ENCODE measurements at places on chromosomes 13 and 19.

GRCh38 chr13:106768991-106769390, 201.1 kb upstream of the ARGLU1 start:
- no peak for DNase-seq

DNA sequence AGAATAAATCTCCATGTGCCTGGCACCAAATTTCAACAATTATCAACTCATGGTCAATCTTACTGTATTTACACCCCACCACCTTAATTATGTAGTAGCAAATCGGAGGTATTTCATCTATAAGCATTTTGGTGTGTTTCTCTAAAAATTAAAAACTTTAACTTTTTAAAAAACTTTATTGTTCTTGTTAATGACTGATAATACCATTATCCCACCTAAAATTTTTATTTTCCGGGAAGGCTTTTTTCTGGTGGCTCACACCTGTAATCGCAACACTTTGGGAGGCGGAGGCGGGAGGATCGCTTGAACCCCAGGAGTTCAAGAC, 453 bp upstream of the PDCD2L start:
- DNase-seq, result no peak

GRCh38 chr19:34232566-34233481, 21.5 kb upstream of the GARRE1 start:
- no peak for DNase-seq

- no peak for DNase-seq
Observed at GRCh38 chr13:69545551-69545950, 562.1 kb upstream of the ATXN8OS start.

GRCh38 chr19:7820588-7820987, 9.4 kb upstream of the EVI5L start:
- no peak for DNase-seq

GRCh38 chr13:21734961-21735360, 64.1 kb downstream of the FGF9 start:
- DNase-seq, result no peak

GRCh38 chr13:73069206-73069805, 10.5 kb downstream of the KLF5 start:
- DNase-seq, result no peak

Measured in stimulated activated CD8-positive, alpha-beta memory T cell treated with anti-CD3 and anti-CD28 coated beads, Interleukin-15, amount 100 ng/mL, for 24 hours (primary cell).